Activated CD4-positive, alpha-beta T cell treated with anti-CD3 and anti-CD28 coated beads, Interleukin-2, amount 50 U/mL, for 1 hour (primary cell): ENCODE measurements at places on chromosomes 2 and 18.

DNA sequence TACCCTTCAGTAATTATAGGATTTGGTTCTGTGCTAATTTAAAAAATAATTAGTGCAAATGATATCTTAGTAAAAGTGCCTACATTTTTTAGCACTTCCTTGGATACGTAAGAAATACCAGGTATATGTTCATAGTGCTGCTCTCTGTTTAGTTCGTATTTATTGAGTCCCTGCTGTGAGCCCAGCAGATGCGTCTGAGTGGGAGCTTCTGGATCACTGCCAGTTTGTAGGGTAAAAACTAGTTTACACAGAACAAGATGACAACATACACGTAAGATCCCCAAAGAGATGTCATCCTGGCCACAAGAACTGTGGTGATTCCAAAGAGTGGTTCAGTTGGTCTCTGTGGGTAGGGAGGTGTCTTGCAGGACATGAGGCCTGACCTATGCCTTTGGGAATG, 103.2 kb downstream of the CTIF start:
- DNase-seq = no peak

DNA sequence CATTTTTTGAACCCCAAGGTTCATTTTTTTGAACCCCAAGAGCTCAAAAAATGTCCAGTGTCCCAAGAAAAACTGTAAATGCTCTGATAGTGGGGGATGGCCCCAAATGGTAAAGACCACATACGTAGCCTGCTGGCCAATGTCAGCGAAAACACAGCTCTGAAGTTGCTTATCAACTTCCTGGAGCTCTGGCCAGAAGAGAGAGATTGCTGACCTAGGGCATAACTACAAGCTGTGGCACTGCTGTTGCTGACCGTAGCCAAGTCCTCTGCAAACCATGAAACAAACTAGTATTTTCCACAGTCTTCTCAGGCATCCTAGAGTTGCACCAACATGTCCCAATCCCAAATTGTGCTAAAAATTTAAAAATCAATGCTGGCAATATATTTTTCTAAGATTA, 50.9 kb downstream of the REEP1 start:
- no peak for DNase-seq

GRCh38 chr2:120368086-120368485, 22.1 kb downstream of the INHBB start:
- no peak for DNase-seq

GRCh38 chr2:177728920-177729319, 336.3 kb downstream of the AGPS start:
- no peak for DNase-seq

DNA sequence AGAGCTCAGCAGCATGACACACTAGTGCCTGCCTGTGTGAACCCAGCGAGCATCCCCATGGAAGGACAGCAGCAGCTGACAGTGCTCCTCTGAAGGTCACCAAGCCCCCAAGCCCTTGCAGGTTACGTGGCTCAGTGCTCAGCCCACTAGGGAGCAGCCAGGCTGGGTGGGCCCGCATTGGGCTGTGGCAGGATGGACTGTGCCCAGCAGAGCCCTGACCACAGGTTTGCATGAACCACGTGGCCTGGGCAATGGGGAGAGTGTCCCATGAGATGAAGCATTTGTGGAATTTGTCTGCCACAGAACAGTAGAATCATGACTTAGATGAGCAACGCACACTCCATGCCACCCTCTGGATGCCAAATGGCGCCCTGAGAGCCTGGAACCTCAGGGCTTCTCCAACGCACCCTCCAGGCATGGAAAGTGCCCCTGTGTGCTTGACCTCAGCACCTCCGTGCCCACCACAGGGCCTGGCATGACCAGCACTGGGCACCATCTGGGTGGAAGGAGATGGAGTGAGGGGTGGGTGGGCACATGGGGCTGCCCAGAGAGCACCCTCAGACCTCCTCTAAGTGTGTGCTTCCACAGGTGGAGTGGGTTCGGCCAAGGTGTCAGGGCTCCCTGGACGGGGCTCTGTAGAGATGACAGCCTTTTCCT, 216.1 kb upstream of the RAB6C start:
- no peak for DNase-seq

DNA sequence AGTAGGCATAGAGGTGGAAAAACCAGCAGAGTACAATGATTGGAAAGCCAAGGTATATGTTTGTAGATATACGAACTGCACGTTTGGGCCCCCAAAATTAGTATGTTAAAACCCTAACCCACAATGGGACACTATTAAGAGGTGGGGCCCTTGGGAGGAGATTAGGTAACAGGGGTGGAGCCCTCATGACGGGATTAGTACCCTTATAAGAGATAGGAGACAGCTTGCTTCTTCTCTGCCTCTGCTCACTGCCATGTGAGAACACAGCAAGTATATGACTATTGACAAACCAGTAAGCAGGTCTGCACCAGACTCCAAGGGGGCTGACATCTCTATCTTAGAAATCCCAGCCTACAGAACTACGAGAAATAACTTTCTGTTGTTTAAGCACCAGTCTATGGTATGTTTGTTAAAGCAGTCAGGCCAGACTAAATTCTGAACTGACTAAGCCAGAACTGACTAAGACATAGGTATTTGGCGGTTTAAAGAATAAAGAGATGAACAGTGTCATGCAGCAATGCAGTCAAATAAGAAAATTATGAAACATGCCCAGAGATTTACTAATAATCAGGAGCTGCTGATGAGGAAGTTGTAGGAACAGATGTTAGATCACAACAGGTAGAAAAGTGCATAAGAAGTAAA, 182.9 kb downstream of the DYM start:
- DNase-seq = no peak

- DNase-seq = no peak
Observed at GRCh38 chr2:107743274-107743673, 83.4 kb upstream of the RGPD4 start.

- no peak for DNase-seq
Observed at GRCh38 chr2:232076736-232077135, 115.2 kb downstream of the DIS3L2 start.
